ENCODE measurements at places on chromosomes 7 and 10.

- DNase-seq: no peak
These were observed 656.7 kb upstream of the NRG3 start for GRCh38 chr10:81218307-81218706.

DNA sequence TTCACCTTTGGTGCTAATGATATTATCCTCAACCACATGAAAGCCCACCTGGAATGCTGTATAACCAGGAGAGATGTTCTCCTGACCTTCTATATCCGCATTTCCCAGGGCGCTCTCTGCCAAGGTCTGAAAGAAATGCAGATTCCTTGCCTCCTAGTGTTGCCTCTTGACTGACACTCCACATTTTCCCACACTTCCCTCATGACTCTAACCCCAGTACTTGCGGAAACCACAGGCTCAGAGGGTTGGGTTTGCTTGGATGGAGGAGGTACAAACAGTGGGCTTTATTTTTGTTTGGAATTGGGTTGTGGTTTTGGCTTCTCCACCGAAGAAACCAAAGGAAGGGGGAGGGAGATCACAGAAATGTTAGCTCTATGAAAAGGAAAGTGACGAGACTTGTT, 222.9 kb upstream of the CELF2 start:
- no peak for DNase-seq

DNA sequence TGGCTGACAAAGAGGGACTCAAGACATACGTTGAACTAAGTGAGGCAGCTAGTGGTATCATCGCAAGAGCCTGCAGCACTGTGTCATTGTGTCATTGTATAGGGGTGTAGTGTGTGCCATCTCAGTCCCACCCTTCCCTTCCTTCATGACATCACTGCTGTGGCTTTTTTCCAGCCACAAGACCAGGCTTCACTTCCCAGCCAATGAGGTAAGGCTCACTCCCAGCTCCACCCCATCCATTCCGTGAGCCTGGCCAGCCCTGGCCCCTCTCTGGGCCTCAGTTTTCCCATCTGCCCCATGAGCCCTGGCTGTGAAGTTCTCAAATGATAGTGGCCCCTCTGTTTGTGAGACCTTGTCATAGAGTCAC, 134.3 kb upstream of the ZMIZ1 start:
- DNase-seq: no peak

- DNase-seq: no peak
These were observed 15.4 kb downstream of the NRAP start for GRCh38 chr10:113648478-113648877.

DNA sequence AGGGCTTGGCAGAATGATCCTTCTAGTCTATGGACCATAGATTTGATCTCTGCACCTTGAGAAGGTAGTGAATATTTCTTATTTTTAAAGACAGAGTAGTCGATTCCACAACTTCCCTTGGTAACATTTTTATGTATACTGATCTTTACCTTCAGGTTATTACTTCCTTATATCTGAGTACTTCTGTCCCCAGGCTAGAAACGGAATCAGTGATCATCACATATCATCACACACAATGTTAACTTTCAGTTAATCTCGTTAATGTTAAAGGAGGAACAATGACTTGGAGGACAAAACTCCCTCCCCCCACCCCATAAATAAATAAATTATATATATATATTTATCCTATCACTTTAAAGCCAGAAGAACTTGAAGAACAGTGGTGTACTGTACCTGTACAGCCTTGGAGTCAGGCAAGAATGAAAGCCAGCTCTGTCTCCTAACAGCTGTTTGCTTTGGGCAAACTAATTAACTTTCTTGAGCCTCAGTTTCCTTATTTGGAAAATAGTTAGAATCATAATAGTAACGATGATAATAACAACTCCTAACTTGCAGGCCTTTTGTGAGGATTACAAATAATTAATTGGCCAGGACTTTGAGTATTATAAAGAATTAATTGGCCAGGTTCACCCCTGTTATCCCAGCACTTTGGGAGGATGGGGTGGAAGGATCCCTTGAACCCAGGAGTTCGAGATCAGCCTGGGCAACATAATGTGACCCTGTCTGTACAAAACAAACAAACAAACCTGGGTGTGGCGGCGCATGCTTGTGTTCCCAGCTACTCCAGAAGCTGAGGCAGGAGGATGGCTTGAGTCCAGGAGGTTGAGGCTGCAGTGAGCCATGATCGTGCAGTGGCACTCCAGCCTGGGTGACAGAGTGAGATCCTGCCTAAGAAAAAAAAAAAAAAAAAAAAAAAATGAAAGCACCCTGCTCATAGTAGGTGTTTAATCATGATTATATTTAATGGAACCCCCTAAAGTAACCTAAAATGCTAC, 63.5 kb downstream of the SAMD9 start:
- no peak for DNase-seq

DNA sequence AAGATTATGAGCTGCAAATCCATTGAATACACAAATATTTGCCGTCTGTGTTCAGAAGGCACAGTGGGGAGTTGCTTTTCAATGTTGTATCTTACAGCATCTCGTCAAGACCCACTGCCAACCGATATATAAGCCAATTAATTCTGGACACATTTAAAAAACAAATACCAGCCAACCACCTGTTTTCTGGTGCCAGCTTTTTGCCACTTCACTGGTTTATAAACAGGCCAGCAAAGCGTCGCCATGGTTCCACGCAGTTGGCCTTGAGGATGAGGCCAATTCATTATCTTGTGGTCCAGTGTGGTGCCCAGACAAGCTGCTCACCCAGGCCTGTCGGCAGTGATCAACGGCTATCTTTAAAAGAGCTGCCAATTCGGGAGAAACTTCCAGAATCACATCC, 321.0 kb downstream of the TCERG1L start:
- DNase-seq: no peak

DNA sequence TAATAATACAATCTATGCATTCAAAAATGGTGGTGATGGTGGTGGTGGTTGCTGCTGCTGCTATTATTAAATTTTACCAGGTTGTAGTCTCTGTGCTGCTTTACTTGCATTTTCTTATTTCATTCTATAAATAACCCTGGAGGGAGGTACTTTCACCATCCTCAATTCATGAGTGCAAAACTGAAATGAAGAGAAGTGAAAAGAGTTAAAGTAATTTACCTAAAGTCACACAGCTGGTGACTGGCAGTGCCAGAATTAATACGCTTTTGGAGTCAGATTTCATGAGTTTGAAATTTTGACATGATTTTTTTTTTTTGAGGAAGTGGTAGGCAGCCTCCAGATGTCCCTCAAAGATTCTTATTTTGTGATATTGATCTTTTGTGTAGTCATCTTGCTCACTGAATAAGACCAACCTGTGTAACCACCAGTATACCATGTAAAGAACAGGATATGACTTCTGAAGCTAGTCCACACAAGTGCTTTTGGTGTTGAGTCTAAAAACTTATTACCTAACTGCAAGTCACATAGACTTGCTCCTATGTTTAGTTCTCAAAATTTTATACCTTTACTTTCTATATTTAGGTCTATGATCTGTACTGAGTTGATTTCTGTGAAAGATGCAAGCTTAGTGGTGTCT, 218.8 kb downstream of the ZWINT start:
- no peak for DNase-seq

DNA sequence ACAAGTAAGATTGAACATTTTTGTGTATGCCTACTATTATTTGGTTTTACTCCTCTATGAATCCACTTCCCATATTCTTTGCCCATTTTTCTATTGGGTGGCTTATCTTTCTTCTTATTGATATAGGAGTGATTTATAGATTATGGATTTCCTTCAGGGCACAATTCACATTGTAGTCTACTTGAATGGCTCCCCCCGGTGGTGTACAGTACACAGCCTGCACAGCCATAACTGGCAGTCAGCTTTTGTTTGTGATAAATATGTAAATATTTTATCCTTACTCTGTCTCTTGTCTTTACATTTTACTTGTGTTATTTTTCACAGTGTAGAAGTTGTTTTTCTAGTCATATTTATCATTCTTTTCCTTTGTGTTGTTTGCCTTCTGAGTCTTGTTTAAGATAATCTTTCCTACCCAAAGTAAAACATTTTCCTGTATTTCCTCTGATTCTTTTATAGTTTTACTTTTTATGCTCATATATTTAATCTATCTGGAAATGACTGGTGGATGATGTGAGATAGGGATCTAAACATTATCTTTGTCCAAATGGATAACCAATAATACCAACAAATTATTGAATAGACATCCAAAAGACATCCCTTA, 23.9 kb upstream of the CALD1 start:
- DNase-seq: no peak

- DNase-seq: no peak
These were observed 1189.6 kb downstream of the SORCS1 start for GRCh38 chr10:105974803-105975456.

DNA sequence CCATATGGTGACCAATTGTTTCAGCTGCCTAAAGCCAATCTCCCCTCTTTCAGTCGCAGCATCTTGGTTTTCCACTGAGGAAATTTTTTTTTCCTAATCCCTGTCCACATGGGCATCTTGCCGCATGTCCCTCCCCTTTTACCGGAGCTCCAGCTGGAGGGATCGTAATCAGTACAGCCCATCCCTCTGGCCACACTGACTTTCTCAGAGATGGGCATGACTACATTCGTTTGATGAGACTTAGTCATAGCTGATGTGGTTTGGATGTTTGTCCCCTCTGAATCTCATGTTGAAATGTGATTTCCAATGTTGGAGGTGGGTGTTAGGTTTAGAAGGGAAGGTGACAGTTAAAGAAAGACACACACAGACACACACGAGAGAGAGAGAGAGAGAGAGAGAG, 186.8 kb upstream of the CXCL12 start:
- DNase-seq: no peak
